Effector memory CD8-positive, alpha-beta T cell (primary cell): ENCODE measurements at places on chromosomes 7 and 10.

GRCh38 chr7:44909596-44910389, 24.5 kb upstream of the PURB start:
- DNase-seq: no peak

GRCh38 chr7:157739650-157740049, 402.8 kb downstream of the DNAJB6 start:
- no peak for DNase-seq

GRCh38 chr7:43116451-43116850, 4.0 kb downstream of the HECW1 start:
- no peak for DNase-seq

GRCh38 chr10:5479481-5480161, 19.7 kb downstream of the CALML5 start:
- DNase-seq: no peak

DNA sequence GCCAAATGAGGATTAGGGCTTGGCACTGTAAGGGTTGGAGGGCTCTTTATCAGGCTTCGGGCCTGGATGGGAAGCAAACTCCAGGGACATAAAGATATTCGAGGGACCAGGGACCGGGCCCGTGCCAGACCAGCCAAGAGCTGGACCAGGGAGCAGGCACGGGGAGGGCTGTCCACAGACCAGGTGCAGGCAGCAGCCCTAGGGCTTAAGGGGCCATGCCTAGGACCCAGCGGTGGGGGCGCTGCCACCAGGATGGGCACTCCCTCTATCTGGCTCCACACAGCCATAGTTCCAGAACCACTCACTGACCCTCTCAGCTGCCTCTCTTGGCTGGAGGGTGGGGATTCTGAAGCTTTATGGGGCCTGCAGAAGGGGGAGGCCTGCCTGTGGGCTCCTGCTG, 32.9 kb downstream of the FAM241B start:
- no peak for DNase-seq

DNA sequence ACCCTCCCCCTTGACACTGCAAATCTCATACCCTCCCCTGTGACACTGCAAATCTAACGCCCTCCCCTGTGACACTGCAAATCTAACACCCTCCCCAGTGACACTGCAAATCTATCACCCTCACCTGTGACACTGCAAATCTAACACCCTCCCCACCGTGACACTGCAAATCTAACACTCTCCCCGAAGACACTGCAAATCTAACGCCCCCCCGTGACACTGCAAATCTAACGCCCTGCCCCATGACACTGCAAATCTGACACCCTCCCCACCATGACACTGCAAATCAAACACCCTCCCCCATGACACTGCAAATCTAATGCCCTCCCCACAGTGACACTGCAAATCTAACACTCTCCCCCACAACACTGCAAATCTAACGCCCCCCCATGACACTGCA, 603.7 kb downstream of the DNAJB6 start:
- no peak for DNase-seq

DNA sequence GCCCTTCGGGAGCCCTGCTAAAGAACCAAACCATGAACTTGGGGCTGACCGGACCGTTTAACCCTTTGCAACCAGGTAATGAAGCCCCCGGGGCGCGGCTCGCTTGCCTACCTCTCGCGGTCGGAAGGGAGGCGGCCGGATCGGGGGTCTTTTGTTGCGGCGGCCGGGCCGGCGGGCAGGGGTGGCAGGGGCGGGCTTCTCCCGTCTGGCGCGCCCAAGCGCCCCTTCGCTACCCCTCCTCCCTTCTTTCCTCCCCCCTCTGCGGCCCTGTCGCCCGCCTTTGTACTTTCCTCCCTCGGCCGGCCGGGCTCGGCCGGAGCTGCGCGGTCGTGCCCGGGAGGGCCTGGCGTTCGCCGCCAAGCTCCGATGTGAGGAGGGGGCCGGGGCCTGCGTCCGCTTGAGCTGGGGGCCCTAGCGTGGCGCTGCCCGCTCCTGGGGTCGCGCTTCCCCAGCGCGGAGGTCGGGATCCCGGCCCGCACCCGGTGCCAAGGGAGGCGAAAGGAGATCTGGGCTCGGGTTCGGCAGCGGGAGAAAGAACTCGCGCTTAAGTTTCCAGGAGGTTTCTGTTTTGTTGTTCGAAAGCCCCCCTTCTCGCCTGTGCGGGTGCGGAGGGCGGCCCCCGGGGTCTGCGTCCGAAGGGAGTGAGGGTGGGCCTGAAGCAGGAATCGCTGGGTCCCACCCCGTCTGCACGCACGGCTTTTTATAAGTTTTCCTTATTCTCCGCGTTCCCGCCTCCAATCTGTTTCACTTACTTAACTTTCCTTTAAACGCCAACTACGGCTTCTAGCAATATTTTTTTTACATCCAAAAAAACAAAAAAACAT, 436.8 kb upstream of the GALNT17 start:
- no peak for DNase-seq

GRCh38 chr7:151226875-151227782, at the start of gene ABCF2:
TSS of gene ABCF2 (minus strand) at chr7:151227205. CDS start at chr7:151226458, 747 bp downstream.
- peak; percentile 96 for DNase-seq

DNA sequence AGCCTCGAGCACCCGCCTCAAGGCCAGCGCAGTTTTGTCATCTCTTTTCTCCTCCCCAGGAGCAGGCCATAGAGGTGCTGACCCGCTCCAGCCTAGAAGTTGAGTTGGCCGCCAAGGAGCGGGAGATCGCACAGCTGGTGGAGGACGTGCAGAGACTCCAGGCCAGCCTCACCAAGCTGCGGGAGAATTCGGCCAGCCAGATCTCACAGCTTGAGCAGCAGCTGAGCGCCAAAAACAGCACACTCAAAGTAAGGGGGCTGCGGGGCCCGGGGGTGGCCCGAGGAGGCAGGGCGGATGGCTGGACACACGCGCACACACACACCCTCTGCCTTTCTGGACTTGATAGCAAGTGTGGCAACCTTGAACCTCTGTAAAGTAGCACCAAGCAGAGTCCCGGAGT, 108.3 kb upstream of the SH2B2 start:
- DNase-seq: no peak

DNA sequence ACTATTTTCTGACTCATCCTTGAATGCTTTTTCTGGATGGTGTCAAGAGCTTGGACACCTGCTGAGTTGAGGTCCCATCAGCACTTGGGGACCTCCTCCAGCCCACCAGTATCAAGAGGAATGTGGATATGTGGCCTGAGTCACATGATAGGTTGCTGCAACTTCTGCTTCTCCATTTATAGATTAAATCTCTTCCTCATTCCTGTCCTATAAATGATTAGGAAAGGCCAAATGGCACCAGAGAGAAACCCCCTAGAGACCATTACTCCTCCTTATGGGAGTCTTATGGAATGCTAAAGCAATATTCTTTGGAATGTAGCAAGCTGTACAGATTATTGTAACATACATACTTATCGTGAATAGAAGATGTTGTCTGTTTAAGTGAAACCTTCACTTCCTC, 85.6 kb downstream of the NEUROD6 start:
- no peak for DNase-seq

DNA sequence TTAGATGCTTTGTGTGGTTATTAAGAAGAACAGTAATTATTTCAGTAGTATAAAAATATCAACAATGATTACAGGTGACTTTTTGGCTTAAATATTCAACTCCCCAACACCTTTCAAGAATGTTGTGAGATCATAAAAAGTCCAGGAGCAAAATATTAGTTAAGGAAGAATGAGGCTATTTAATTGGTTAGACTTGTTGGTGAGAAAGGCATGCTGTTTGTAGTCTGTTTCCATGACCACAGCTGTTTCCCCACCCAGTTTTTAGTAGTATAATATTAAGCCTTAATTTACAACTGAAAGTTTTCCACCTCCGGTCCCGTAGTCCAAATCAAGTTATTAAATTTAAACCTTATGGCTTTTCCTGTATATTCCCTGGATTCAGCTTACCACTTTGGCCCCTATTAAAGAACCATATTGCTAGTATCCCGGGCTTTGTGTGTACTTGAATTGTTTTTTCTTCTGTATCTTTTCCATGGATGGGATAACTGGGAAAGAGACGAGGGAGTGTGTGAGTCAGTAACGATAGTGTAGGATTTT, 133.3 kb downstream of the CELF2 start:
- no peak for DNase-seq

GRCh38 chr7:80347173-80347572, 164.7 kb downstream of the GNAT3 start:
- no peak for DNase-seq

GRCh38 chr7:50783801-50784507, 1.3 kb upstream of the GRB10 start:
- no peak for DNase-seq

- DNase-seq: no peak
Observed at GRCh38 chr7:106236065-106236464, 48.7 kb downstream of the NAMPT start.

DNA sequence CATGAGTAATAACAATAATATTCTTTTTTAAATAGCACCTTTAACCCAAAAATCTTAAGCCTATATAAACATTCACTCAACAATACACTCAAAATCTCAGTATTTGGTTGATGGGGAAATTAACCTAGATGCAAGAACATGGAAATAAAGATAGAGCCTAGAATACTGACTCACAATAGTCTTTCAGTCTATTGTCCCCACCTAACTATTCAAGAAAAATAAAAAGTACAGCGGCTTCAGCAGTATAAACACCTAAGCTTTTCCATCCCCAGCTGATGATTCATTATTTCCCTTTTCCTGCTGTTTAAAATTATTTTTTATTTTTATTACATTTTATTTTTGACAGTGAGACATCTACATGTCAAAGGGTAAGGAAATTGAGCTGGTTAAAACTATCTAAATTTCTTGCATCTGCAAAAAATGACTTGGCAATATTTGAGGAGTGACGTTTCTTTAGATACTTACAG, 201.4 kb downstream of the FZD1 start:
- no peak for DNase-seq

GRCh38 chr10:112985690-112986543, 35.9 kb downstream of the TCF7L2 start:
- DNase-seq: no peak

DNA sequence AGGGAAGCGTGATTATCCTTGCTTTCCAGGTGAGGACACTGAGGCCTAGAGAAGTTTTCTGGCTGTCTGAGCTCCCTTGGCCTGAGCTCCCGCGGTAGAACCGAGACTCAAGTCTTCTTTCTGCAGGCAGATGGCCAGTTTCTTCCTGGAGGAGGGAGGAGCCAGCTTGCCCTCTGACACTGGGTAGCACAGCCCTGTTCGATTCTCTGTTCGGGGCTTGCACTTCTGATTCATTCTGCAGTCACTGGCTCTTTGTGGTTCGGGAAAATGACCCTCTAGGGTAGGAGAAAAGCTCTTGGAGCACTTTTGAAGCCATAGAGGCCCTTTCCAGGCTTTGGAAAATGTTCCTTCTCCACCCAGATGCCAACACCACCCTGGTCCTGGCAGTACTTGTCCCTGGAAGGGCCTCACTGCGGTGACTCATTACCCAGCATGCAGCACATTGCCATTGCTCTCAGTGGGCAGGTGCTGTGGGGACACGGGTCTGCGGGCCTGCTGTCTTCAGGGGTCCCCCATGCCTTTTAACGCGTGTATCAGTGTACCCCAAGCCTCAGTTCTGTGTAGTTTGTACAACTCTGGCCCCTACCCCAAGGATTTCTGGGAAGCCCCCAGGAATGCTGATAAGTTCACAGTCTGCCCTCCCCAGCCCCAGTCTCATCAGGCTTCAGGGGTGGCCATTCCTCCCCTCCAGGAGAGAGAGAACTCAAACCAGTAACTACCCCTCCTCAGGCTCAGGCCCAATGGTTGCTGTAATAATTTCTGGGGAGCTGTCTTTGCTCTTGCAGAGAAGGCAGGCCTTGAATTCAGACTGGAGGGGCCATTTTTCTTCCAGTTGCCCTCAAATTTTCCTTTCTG, 11.9 kb downstream of the CHST3 start:
- no peak for DNase-seq

- no peak for DNase-seq
Observed at GRCh38 chr7:150340024-150340749, 1.2 kb downstream of the RARRES2 start.

- DNase-seq: peak; percentile 12
Observed at GRCh38 chr7:24572393-24572996, 757 bp upstream of the PALS2 start.

- no peak for DNase-seq
Observed at GRCh38 chr7:149285603-149286002, 23.6 kb downstream of the ZNF783 start.

DNA sequence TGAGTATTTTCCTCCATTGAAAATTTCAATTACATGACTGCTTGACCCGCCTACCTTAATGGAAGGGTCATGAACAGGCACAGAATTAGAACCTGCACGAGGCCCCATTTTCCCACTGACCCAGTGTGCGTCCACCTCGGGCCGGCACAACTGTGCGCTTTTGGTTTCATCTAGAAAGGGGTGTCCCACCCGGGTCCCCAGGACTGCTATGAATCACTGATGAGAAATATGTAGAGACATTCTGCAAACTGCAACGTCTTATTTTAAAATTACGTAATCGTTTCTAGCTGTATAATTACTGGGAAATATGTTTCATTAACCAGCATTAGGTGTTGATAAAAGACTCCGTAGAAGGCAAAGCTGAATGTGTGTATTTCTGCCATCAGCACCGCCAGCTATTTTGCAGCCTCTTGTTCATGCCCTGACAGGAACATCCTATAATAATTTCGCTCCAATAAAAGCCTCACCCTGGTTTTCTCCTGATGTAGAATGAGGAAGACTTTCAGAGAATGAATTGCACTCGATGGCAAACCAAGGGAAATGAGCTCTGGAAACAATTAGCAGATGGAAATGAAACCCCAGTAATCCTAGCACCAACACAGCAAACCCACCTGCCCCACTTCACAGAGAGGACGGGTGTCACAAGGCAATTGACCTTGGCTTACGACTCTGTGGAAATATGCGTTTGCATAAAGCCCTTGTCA, 562.1 kb downstream of the DNAJB6 start:
- no peak for DNase-seq

DNA sequence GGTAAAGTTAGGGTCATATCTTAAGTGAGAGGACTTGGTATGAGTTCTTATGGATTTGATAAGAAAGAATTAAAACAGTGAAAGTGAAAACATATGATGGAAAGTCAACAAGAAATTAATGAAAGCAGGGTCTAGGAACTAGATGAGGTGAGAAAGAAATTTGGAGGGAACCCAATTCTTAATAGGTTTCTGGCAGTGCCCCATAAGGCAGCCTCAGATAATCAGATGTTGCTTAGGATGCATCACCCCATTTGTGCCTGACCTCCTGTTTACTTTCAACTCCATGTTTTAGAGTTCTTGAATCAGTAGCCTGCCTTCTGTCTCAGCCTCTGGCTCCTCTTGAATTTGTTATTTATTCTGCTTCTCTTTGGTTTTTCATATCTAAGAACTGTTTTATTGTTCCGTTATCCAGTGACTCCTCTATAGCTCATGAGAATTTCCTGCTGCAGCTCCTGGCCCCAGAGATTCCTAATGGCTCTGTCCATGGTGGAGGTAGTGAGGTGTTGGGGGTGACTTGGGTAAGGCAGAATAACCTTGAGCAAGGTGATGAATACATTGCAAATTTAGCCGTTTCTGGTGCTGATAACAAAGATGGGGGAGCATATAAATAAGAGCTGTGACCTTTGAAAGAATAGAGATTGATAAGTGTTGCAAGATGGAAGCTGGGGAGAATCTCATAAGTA, 17.6 kb downstream of the ITGB8 start:
- DNase-seq: no peak

- no peak for DNase-seq
Observed at GRCh38 chr10:128979405-128979804, 487.6 kb upstream of the MGMT start.

- DNase-seq: no peak
Observed at GRCh38 chr7:152870106-152870693, 110.6 kb downstream of the ACTR3B start.
